ENCODE measurements at places on chromosomes 2 and 18.

DNA sequence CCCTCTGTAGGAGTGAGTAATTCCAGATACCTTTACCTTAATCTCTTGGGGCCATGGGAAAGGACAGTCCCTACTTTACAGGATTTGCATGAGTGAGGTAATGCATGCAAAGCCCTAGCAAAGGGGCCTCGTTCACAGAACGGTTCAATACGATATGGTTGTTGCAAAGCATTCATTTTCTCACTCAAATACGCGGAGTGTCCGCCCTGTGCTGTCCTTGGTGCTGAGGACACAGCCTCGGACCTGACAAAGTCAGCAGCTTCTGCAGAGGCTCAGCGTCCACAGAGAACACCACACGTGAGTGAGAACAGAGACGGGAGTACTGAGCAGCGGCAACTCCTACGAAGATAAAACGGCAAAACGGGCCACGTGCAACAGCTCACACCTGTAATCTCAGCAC lies 125.7 kb downstream of the EIPR1 start:
- DNase-seq, result no peak

- no peak for DNase-seq
These were observed 129.8 kb upstream of the SH3BP4 start for GRCh38 chr2:234821946-234822475.

DNA sequence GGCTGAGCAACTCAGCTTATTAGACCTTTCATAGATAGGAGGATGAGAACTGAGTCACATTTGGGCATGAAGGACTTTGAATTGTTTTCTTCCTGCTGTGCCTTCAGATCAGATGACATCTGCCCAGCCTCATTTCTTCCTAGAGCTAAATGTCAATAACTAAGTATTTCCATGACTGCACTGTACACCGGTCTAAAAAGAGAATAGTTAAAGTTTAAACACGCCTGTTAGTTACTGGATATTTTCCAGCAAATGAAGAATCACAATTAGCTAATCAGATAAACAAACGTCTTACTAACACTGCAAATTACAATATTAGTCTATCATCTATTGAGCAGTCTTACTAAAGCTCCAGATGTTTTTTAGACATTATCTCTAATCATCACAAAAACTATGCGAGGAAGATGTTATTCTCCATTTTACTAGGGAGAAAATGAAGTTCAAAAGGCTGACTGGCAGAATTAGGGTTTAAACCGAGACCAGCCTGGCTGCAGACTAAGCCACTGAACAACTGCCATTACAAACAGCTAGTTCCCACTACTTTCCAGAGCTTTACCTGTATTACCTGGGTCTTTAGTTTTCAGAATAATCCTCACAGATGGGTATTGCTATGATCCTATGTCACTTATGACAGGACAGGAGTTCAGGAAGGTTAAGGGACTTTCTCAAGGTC lies 69.4 kb upstream of the ZNF397 start:
- no peak for DNase-seq

- DNase-seq, result no peak
These were observed 218.0 kb downstream of the IRS1 start for GRCh38 chr2:226581661-226582060.

DNA sequence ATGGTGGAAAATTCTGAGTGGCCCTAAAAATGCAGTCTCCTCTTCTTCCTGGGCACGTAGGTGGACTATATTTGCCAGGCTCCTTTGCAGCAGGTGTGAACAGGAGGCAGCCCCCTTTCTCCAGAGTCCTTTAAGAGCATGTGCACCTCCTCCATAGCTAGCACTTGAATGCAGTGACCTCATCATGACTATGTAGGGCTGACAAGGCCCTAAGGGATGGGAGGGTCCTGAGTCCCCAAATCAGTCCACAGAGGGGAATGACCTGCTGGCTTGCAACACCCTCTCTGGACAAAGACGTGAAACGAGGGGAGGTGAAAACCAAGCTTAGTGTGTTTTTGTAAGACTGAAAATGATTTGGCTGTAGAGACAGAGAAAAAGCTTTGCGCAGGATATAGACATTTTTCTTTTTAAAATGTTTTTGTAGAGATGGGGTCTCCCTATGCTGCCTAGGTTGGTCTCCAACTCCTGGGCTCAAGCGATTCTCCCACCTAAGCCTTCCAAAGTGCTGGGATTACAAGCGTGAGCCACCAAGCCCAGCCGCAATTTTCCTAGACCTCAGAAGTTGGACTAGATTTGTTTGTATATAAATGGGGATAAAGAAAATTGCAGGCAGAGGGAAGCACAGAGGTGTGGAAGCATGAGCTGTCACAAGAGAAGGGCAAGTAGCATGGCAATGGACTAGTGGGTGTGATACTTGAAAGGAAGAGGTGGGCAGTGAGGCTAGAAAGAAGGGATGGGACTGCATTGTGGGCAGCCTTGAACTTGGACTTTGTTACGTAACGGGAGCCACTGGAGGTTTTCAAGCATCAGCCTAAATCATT lies 28.8 kb downstream of the LONRF2 start:
- no peak for DNase-seq

- no peak for DNase-seq
These were observed 469.0 kb downstream of the MEIS1 start for GRCh38 chr2:66903745-66904465.

DNA sequence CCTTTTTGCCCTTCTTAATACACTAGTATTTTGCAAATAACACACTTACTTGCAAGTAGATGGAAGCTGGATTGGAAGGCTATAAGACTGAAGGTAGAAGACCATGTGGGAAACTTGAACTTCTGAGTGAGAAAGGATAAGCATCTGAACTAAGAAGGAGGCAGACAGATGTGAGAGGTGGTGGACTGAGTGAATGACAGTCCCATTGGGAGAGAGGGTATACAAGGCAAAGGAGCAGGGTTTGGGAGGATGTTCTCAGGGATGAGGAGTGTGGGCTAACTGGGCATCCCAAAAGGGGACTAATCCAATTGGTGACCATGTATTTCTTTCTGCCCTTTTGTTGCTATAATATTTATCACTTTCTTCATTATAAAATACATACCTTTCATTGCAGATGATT lies 20.4 kb upstream of the SESTD1 start:
- DNase-seq, result no peak

DNA sequence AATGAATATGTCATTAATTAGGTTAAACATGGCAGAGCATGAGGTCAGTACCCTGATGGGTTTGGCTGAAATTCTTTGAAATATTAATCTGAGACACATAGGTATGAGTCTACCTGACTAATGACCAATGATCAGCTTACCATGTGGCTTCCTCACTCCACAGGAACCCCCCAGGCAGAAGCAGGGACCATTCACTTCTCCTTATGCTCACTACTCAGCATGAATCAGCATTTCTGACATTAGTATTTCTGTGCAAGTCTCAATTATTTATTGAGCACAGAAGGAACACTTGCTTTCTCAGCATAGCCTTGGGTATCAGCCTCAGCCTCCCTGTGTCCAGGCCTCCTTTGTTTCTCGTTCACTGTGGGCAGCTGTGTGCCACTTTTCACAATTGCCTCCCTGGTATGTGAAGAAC lies 9.3 kb upstream of the KCNE4 start:
- no peak for DNase-seq

DNA sequence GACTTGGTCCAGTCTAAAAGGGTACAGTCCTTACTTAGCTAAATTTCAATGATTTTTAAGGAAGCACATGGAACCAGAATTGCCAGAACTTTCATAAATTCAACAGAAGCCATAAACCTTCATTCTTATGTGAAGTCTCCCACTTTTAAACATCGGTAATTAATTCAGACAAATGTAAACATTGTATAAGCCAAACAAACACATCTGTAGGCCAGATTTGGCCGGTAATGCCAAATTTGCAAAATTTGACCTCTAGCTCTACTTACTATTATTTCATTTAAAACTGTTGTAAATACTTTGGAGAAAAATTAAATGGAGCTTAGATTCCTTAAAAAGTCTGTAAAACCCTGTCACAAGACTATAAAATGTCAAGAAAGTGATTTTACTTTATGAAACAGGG lies 83.2 kb upstream of the GALNT5 start:
- DNase-seq, result no peak

- no peak for DNase-seq
These were observed 459.1 kb downstream of the CDH2 start for GRCh38 chr18:27717816-27718215.

DNA sequence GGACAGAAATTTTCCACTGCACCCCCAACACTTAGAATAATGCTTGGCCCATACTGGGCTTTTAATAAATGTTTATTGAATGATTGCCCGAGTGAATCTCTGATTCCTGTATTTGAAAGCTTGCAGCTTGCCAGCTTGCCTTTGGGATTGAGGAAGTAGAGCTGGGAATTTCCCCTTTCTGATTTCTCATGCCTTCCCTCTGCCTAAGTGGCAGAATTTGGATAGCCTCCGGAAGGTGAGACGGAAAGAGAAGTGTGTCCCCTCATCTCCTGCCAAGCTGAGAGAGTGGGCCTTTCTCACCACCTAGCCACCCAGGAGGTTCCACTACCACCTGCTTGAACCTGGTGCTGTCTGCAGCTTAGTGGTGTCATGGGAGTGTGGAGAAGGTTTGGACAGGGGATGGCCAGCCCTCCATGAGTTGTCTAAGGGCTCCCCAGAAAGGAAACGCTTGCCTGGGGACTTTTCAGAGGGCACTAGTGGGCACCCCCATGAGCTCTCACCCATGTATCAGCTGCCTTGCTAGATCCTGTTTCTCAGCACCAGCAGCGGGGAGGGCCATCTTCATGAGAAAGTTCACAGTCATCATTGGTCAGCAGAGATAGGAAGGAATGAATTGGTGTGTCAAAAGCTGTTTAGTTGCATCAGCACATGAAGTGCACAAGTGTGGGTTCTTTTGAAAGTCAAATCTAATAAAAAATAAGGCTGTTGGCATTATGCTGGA lies 8.6 kb upstream of the NCOA1 start:
- no peak for DNase-seq

DNA sequence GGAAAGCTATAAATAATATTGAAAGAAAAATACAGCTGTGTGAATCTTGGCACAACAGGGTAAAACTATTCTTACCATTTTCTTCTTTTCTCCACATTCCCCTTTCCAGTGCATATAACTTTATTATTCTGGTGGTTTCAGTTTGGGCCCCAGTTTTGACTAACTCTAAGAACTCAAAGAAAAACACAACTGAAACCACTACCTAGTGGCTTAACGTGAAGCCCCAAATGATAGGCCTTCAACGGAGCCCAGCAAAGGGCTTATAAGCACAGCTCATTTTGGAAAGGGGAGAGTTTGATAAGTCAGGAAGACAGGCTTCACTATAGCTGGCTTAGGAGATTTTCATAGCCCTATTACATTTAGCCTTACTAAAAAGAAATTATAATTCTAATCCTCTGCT lies 62.4 kb downstream of the PPP1R1C start:
- no peak for DNase-seq

Measured in stimulated activated CD4-positive, alpha-beta T cell treated with anti-CD3 and anti-CD28 coated beads, Interleukin-12 subunit alpha, Interleukin-12 subunit beta, amount 100 ng/mL, for 24 hours (primary cell).